Lung microvascular endothelial cell (primary cell): ENCODE measurements at places on chromosomes 12 and 14.

- peak; percentile 98 for DNase-seq
Measured at GRCh38 chr12:3216726-3217682, 139.8 kb downstream of the TSPAN9 start.

DNA sequence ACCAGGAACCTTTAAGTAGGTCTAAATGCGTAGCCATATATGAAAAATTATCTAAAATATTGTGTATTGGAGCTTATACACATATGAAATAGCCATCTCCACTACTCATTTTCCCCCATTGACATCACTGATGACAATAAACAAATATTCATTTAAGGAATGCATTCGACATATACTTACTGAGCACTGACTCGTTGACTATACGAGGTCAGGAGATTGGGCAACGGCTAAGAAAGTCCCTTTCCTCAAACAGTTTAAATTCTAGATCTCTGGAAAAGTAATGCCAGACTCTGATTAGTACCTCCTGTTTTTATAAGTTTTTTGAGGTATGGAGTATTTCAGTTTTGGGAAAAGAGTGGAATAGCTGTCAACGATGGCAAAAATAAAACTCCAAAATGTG, 139.4 kb upstream of the DIO2 start:
- no peak for DNase-seq

DNA sequence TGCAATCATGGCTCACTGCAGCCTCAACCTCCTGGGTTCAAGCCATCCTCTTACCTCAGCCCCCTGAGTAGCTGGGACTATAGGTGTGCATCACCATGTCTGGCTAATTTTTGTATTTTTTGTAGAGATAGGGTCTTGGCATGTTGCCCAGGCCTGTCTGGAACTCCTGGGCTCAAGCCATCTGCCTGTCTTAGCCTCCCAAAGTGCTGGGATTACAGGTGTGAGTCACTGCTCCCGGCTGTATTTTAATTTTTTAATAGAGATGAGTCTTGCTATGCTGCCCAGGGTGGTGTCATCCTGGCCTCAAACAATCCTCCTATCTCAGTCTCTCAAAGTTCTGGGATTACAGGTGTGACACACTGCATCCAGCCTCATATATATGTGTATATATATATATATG, 31.7 kb upstream of the GPRC5A start:
- no peak for DNase-seq

DNA sequence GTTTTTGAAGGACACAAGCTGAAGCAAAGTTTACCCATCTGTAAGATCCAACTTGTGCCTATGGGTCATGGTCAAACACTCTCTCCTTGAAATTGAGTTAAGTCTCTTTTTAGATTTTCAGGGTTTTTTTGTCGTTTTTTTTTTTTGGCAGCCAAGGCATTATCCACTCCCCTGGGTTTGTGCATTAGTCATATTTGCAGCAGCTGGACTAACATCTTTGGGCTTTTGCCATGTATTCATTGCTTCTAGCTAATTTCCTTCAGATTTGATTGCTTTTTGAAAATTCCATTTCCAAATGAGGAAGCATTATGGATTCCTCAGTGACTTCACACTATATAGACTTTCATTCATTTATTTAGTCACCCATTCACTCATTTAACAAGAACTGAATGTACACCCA, 80.3 kb upstream of the SRRM4 start:
- DNase-seq = no peak

GRCh38 chr14:88129306-88130056, 124.5 kb downstream of the GPR65 start:
- DNase-seq = peak; percentile 17

- DNase-seq = no peak
Measured at GRCh38 chr12:51377099-51377984, 13.9 kb downstream of the GALNT6 start.

- DNase-seq = no peak
Measured at GRCh38 chr14:58744801-58745394, 107.1 kb downstream of the DACT1 start.

DNA sequence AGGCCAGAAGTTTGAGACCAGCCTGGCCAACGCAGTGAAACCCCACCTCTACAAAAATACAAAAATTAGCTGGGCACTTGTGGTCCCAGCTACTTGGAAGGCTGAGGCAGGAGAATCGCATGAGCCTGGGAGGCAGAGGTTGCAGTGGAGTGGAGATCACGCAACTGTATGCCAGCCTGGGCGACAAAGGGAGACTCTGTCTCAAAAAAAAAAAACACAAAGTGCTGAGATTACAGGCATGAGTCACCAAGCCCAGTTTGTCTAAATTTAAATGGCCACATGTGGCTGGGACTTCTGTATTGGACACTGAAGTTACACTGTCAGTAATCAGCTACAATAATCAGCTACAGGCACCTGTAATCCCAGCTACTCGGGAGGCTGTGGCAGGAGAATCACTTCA, 100.9 kb upstream of the AEBP2 start:
- no peak for DNase-seq

DNA sequence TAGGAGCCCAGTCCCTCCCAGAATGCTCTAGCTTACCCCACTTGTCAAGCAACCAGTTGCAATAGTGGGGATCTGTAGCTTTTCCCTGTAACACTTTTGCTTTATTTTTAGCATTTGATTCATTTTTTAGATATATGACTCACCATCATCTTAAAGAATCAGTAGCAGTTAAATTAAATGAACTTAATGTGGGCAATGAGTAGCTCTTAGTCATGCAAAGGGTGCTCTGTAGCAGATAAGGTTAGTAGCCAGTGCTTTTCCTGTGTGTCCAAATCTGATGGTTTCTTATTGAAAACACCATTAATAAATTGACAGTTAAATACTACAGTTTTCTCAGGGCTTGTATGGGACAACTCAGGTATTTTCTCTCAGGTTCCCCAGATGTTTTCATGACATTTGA, 311.8 kb downstream of the RERGL start:
- DNase-seq = no peak

- no peak for DNase-seq
Measured at GRCh38 chr14:74517731-74518130, 24.2 kb downstream of the ISCA2 start.

- no peak for DNase-seq
Measured at GRCh38 chr12:114241973-114242434, 163.9 kb downstream of the TBX5 start.

DNA sequence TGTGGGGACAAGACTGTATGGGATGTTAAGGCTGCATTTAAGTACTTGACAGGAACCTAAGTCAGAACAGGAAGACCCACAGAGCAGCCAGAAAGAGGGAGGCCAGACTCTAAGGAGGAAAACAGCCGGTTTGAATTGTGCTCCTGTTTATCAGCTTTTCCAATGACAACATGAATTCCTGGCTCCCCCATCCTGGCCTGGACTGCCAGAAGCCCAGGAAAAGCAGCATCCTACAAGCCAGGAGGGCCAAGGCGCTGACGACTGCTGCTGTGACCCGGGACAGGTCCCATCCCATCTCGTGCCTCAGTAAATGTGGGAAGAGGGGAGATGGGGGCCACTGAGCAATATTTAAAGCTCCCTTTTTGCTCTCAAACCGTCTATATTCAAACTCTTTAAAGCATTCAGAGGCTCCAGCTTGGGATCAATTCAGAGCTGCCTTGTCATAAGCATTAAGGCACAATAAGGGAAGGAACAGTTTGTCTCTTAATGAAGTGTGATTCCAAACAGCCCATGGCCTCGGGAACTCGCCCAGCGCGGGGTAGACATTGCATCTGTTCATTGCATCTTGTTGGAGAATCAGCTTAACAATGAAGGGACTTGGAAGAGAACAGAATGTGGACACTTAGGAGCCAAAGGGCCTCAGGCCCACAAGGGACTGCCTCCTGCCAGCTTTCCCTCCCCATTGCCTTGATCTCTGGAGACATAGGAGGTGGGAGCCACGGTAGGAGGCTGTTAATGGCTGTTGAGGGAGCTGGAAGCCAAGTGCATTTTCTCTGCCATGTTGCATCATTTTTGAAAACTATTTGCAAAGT, 49.6 kb downstream of the CMKLR1 start:
- no peak for DNase-seq

DNA sequence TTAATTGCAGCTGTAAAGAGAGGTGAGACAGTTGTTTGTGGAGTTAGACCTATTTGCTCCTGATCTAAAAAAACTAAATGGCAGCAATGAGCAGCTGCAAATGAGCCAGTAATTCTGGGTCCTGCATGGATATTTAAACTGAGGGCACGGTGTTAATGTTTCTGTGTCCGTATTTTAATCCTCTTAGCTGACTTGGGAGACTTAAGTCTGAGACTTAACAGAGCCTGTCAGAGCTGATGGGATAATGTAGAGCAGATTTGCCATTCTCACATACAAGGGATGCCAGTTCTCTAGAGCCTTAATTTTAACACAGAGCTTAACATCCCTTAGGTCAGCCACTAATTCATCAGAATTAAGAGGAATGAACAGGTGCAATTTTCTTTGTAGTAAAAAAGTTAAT, 178.6 kb upstream of the PDE3A start:
- no peak for DNase-seq

DNA sequence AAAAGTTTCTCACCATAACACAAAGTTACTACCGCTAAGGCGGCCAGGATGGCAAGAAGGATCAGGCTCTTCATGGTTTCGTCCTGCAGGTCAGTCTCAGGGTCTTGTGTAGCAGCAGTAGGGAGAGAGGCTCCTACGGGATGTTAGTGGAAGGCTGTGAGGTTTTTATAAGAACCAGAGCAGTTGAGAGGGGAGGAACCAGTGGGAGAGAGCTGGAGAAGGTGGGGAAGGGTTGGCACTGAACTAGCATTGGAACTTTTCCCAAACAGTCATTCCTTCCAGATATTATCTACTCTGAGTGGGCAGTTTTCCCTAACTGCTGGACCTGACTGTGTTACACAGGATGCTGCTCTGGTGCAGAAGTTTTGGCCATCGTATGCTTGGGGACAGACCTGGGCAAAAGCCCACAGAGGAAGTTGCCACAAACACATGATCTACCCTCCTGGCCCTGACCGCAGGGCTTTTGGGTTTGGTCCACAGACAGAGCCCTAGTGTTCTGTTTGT, at the start of gene MGP:
Gene MGP (minus strand): TSS at position 137 of the 504 bp plus-strand sequence. CDS start 63 bp downstream, at position 74.
- peak; percentile 81 for DNase-seq

DNA sequence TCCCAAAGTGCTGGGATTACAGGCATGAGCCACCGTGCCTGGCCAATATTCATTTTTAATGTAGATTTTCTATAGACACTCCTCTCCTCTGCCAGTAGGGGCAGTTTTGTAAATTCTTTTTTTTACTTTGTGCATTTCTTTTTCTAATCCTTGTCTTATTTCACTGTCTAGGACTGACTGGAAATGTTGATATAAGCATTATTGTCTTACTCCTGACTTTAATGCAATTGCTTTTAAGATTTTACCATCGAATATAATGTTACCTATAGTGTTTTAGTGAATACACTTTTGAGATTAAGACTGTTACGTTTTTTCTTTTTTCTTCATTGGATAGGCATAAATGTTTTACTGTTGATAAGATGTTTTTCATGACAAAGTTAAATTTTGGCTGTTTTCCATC, 35.4 kb upstream of the EMP1 start:
- no peak for DNase-seq

- DNase-seq = peak; percentile 71
Measured at GRCh38 chr12:10562306-10562933, 51.0 kb downstream of the MAGOHB start.

DNA sequence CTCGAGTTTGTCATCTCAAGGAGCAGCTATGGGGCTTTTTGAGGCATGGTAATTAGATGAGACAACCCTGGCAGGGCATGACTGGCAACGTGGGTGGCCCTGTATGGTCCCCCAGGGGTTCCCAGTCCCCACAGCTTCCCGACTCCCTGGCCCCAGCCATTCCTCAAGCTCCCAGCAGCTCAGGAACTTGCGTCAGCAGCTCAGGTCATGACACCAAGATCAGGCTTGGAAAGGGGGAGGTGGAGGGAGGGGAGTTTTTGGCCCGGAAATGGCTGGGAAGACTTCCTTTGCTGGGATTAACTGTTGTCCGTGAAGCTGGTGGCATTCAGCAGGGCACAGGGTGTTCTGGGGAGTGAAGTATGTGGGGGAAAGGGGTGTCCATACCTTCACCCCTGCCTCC, 10.4 kb upstream of the NRIP2 start:
- no peak for DNase-seq

DNA sequence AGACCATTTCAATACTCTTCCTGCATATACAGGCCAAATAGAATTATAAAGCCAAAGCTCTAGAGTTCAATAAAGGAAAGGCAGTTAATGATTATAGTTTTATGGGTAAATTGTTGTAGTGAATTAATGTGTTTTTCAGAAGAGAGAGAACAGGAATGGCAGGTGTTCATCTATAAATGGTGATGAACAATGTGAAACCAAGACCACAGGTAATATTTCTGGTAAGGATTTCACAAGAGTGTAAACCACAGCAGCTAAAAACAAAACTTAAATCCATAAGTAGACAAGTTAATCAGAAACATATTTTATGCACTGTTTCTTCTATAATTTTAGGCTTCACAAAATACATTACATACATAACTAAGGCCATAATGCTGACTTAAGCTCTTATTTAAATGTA, 204.4 kb downstream of the SYT1 start:
- DNase-seq = no peak

GRCh38 chr12:50201987-50202521, 34.9 kb upstream of the CERS5 start:
- DNase-seq = peak; percentile 90

DNA sequence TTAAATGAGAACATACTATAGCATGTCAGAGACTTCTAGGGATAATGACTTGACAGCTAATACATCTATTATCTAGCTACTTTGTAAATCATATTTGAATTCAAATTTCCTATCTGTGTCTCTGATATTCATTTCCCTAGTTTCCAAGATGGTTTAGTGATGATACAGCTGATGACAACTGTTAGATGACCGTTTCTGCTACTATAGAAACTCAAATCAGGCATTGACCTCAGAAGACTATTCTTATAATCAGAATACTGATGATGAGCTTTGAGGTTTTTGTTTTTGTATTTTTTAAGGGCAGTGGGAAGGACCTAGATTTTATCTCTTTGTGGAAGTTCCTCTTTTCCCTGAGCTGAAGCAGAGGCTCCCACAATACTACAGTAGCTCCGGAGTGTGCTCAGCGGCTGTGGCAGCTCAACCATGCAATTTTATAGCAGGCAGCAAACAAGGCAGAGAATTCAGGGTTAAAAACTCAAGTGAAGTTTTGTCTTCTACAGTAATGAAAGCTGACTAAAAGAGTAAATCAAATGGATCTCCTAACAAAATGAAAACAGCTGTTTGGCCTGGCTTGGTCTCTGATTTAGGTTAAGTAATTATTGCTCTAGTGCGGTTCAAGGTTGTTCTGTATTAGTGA, 145.1 kb downstream of the SLC25A21 start:
- DNase-seq = no peak
